A549 (cell line): ENCODE measurements at places on chromosomes 5 and 9.

- DNase-seq = no peak
Observed at GRCh38 chr9:34642679-34643078, 3.8 kb upstream of the GALT start.

DNA sequence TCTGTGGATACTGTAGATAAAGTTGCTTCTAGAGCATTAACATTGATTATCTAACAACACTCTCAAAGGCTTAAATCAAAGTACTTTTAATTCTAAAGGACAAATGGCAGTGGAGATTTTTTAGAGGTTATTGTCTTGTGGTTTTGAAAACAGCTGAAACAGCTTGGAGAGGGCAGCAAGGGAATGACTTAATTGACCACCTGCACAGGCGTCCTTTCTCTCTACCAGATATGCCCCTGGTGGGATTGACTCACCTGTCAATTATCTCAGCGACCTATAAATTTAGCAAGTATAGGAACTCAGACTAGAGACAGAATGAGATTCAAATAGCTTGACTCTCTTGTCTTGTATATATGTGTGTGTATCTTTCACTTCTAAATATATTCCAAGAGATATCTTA lies 13.5 kb downstream of the ARL14EPL start:
- no peak for DNase-seq

DNA sequence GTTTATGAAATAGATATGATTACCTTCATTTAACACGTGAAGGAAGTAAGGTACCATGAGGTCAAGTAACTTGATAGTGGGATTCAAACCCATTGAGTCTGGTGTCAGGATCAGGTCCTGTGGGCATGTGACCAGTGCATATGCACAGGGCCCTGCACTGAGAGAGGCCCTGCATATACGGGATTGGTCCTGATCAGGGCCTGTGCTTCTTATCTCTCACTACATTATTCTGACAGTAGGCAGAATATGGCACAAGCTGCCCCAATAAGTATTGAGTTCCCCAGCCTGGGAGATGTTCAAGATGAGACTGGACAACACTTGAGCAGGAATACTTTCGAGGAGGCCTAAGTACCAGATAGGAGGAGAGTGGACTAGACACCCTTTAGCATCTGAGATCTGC lies 44.0 kb downstream of the GALNT10 start:
- no peak for DNase-seq

- DNase-seq = no peak
Observed at GRCh38 chr5:161396171-161396570, 150.4 kb downstream of the GABRB2 start.

DNA sequence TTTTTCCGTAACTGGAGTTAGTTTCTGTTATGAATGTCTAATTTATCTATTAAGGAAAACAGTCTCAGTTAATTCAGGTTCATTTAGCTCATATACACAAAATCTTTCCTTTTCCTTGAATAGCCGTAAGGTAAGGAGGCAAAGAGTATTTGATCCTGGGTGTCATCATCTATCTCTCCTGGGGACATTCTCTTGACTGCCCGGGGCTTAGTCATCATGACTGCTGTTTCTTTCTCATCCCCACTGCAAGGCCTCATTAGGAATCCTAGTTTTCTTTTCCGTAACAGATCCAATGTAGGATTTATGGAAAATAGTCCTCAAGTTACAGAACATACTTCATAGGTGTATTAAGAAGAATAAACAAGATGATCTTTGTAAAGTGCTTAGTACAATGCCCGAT lies 134.9 kb upstream of the CHD1 start:
- DNase-seq = no peak

- no peak for DNase-seq
Observed at GRCh38 chr5:73256862-73257261, 83.9 kb downstream of the TMEM174 start.
